Aortic smooth muscle cell (primary cell): ENCODE measurements at places on chromosomes 11 and 22. TPM values are rescaled to one million over a fixed set of nuclear protein-coding genes. Genes with fewer than 3 reads are reported as not detected.

Gene TEX12
- total RNA-seq = 0.12 and 0.13 TPM in 2 replicates

Gene SPDYC
- not detected in 2 replicates for total RNA-seq

Gene KRTAP5-7
- total RNA-seq = 0.13 TPM in 1 of 2 replicates, not detected in the other

Gene ABTB2
- total RNA-seq = 3.0 and 3.1 TPM in 2 replicates

Gene HTR3A
- total RNA-seq = not detected in 2 replicates

Gene CDC45
- total RNA-seq = 11.2 and 23.9 TPM in 2 replicates

Gene PATE4
- not detected in 2 replicates for total RNA-seq

Gene ACTN3
- total RNA-seq = 0.06 TPM in 1 of 2 replicates, not detected in the other

Gene HYOU1
- total RNA-seq = 104 and 167 TPM in 2 replicates

Gene APOL1
- 39.0 and 42.4 TPM in 2 replicates for total RNA-seq

Gene PTGDR2
- 0.06 TPM in 1 of 2 replicates, not detected in the other for total RNA-seq

Gene RAG1
- 0.53 and 0.75 TPM in 2 replicates for total RNA-seq

Gene FREY1
- 0.44 and 0.79 TPM in 2 replicates for total RNA-seq

Gene IMMP1L
- 7.0 and 9.0 TPM in 2 replicates for total RNA-seq

Gene FAM181B
- total RNA-seq = not detected in 2 replicates

Gene MS4A12
- not detected in 2 replicates for total RNA-seq

Gene TENM4
- 11.1 and 15.6 TPM in 2 replicates for total RNA-seq

Gene ACR
- total RNA-seq = not detected in 2 replicates
